Stimulated activated CD8-positive, alpha-beta memory T cell treated with anti-CD3 and anti-CD28 coated beads, Interleukin-4, amount 100 ng/mL, for 24 hours (primary cell): ENCODE measurements at places on chromosomes 2 and 18.
A peak's percentile ranks its signal among the peaks of the same experiment; 100 is the strongest.

DNA sequence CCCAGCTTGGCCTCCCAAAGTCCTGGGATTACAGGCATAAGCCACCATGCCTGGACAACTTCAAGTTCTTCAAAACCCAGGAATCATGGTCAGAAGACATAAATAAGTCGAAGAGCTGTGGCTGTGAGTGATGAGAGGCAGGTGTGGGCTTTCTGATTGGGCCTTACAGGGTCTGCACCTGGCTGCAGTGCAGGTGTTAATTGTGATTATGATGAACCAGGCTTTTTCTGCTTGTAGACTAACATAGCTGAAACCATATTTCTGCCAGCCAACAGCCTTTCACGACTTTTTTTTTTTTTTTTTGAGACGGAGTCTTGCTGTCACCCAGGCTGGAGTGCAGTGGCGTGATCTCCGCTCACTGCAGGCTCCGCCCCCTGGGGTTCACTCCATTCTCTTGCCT is 14.9 kb upstream of the DTNB start:
- DNase-seq, result no peak

- DNase-seq, result no peak
Measured at GRCh38 chr2:226837787-226838603, 2.1 kb downstream of the RHBDD1 start.

DNA sequence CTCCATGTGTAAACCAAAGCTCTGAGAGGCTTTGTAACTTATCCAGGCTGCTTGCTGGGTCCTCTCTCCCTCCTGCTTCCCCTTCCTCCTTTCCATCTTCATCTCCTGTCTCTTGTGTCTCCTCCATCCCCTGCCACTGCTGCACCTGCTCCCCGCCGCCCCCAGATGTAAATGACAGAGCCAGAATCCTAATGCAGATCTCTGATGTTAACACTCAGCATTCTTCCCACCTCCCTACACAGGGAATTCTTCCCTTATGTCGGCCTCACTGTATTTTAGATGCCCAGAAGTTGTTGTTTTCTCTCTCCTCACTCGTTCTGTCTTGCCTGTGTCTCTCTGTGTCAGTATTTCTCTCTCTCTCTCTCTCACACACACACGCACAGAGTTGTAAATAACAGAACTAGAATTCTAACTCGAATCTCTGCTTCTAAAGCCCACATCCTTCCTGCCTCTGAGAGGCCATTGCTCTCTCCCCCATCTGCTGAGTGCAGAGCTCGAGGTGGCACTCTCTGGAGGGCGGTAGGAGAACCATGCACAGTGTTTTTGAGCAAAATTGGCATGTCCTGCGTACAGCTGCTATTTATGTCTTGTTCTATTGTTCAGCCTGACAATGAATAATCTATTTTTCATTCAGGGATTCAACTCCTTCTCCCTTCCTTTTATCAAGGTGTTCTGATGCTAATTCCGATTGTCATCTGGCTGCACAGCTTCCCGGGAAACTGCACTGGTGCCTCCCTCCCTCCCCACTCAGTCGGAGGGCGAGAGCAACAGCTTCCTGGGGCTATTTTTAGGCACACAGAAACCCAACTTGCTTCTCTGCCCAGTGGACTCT is 219.9 kb downstream of the SH3RF3 start:
- DNase-seq, result no peak

DNA sequence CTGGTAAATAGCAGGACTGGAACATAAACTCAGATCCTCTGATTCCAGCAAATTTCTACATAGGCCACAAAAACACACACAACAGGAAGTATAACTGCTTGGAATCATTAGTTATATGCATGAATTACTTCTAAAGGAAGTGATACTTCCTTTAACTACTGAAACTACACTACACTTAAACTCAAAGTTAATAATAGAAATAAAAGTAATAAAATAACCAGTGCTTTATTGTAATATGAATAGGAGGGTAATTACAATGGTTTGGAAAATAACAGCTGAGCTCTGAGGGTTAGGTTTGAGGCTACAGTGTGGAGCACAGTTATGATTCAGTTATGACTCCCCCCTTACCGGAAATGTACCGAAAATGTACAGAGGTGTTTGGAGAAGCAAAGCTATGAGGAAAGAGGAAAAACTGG is 18.5 kb upstream of the POLI start:
- no peak for DNase-seq

- DNase-seq, result no peak
Measured at GRCh38 chr18:74517236-74517630, 17.1 kb upstream of the CNDP1 start.

- no peak for DNase-seq
Measured at GRCh38 chr2:37793004-37793403, 121.6 kb upstream of the CDC42EP3 start.

DNA sequence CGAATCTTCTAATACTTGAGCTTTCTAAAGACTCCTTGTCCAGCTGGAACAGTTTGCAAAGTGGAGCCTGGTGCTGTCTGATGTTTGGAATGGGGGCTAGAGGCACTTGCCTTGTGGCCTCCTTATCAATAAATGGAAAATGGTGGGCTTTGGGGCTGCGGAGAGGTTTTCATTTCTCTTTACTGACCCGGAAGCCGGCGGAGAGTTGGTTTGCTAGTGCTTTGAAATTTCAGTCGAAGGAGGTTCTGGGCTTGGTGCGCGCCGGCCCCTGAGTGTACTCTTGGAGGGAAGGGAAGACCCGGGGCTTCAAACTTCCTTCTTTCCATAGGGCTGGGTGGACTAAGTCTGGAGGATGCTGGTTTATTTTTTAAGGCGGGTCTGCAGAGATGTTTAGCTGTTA is 714 bp downstream of the RPIA start:
- no peak for DNase-seq

- no peak for DNase-seq
Measured at GRCh38 chr2:188204824-188205223, 86.8 kb upstream of the GULP1 start.

GRCh38 chr2:23761638-23762037 is 165.3 kb downstream of the ATAD2B start:
- DNase-seq, result no peak

DNA sequence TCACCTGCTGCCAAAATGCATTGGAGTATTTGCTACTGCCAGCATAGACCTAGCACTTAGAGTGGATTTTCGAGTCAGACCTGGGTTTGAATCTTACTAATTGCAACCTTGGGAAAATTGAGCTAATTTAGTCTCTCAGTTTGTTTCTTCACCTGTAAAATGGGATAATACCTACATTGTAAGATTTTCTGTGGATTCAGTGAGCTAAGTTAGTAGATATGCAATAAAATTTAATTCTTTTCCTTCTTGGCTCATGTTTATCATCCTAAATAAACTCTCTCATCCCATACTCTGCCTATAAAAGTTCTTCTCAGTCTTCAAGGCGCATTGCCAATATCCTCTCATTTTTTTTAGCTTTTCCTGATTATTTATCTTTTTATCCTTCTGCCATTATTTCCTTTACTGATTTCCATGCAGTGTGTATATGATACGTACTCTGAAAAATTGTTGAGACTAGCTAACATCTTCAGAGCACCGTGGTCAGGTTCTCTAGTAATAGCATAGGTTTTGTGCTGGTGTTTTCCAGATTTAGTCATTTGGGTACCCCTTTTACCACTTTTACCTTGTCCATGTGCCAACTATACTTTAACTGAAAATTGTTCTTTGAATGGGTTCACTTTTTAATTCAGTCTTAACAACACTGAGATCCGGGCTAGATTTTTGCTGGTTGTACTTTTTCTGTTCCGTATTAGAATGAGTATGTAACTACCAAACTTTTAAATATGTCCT is 7.3 kb downstream of the CEP192 start:
- no peak for DNase-seq

DNA sequence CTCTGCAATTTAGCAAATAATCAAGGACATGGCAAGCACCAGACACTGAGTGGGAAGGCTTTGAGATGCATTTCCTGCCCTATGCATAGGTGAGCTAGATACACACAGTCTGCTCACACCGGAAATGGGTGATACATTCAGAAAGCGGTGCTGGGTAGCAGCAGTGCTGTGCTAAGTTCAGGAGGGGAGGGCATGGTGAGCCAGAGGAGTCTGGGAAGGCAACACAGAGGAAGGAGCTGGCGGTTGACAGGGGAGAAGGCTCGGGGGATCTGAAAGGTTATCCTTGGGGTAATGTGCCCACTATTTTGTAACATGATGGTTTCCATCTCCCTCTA is 57.4 kb upstream of the EPAS1 start:
- no peak for DNase-seq

GRCh38 chr2:121071034-121071504 is 213.9 kb downstream of the TFCP2L1 start:
- peak; percentile 17 for DNase-seq

DNA sequence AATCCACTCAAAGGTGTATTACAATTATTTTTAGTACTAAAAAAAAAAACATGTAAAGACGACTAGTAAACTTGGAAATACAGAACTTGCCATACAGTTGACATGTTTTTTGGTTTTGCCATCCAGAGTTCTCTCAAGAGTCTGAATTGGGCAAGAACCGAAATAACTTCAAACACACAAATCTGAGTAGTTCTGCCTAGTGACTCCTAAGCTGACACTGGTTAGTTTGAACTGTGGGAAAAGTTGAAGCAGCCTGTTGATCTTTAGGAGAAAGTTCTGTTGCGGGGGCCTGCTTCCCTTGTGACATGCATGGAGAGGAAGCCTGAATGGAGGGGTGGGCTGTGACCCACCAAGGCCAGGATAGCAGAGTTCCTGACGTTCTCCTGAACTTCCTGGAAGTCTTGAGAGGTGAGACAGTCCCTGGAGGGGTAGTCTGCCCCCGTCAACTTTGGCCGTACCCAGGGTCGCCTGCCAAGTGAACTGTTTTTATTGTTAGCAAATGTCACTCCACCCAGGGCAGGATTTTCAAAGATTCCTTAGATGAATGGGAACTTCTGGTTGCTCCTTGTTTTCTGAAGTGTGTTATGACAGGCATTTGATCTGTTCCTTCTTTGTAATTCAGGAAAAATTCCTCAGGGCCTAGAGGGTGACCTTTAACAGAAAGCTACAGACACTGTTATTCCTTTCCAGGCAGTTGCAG is 85.6 kb upstream of the SPTBN1 start:
- no peak for DNase-seq

DNA sequence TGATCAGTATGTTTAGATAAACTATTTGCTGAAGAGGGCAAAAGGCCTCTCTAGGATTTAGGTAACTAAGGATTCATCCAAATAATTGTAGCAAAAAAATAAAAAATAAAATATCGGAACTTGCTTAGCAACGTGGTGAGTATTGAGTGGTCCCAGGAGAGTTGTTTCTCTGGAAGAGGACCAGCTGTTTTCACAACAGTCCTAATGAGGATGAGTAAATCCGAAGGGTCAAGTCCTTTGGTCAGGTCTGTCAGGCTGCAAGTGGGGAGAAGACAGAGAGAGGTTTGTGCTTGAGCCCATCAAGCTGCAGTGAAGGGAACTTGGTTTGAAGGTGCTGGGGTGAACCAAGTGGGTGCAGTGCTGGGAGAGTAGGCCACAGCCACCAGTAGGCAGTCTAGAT is 539.2 kb downstream of the SLC4A3 start:
- DNase-seq, result no peak

DNA sequence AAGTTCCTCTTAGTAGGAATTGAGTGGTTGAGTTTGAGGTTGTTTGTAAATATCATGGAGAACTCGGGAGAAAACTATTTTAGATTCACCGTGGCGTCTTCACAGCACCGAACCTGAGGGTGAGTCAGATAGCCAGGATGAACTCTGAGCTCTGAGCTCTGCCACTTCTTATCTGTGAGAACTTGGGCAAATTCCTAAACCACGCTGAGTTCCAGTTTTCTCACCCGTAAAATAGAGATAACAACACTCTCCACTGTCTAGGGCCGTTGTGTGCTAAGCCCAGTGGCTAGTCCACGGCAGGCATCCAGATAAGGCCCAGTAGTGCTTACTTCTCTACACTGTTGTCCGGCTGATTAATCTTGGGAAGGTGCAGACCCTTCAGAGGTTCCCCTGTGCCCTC is 7.0 kb downstream of the KIF5C start:
- DNase-seq, result no peak

DNA sequence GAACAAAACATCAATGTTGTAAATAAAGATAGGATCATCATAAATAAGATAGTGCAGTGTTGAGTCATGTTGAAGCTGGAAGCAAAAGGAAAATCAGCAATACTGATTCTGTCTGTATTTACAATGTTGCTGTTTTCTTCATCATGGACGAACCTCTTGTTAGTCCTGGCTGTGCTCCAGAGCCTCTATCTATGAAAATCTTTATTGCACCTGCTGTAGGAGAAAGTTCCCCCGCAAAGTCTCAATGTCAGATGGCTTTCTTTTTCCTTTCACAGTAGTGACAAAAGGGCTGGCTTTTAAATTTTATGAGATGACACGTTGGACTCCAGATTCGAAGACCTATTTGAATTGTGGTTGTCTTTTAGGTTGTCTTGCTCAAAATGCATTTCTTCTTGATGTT is 98.5 kb upstream of the LRRTM1 start:
- DNase-seq, result no peak

DNA sequence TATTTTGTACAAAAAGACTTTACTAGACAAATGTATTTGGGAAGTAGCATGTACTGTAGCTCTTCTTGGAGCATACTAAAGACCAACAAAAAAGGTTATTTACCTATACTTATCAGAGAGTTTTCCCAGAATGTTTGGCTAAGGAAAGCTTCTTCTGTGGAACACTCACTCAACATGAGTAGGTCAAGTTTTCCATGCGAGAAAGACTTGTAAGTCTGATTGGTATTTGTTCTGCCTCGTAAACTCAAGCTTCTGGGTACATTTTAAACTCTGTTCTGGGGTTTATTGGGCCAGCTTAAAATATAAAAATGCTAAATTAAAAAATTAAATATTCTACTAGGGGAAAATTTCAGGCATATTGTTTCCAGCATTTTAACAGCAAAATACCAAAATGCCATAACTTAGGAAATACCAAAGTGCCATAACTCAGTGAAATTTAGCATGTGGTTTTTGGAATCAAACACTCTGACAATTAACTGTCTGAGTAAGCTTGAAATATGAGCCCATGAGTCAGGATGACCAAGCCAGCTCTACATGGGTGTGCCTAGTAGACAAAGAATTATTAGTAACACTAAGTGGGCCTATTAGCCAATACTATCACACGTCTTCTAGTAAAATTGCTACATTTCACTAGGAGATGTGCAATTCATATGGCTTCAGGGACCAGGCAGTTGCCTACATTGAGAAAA is 47.3 kb upstream of the SERPINE2 start:
- DNase-seq, result no peak

- DNase-seq, result no peak
Measured at GRCh38 chr2:65729246-65729645, 296.8 kb upstream of the SPRED2 start.

DNA sequence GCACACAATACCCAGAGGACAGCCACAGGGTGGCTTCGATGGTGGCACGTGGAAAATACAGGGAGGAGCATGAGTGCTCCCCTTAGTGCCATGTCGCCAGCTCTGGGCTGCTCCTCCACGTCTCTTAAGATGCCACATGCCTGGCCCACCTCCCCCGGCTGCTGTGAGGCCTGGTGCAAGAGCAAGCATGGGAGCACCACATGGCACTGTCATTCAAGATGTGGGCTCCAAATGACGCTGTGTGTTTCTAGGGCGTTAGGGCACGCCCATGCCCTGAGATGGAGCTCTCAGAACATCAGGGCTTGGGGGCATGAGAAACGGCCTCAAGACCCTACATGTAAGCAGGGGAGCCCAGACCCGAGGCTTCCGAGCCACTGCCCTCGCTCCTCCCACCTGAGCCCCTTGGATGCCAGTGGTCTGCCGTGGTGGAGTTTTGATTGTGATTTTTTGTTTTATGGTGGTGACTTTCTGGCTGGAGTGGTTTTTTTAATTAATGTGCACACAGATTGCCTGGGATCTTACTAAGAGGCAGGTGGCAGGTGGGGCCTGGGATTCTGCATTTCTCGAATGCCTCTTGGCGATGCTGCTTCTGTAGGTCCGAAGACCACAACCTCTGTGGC is 239.3 kb downstream of the GBX2 start:
- DNase-seq, result no peak

- no peak for DNase-seq
Measured at GRCh38 chr2:228771774-228772173, 499.3 kb downstream of the PID1 start.
